Small intestine (tissue), 16 donors: ENCODE measurements at places on chromosomes 5 and 9. TPM values are rescaled to one million over a fixed set of nuclear protein-coding genes. Genes with fewer than 3 reads are reported as not detected.

Gene LRSAM1
- 14.0 TPM for polyA plus RNA-seq

Gene BSPRY
- 14.9 TPM for polyA plus RNA-seq

Gene LOX
- polyA plus RNA-seq = 3.8 TPM

Gene CYLC2
- polyA plus RNA-seq = not detected

Gene UGT3A1
- polyA plus RNA-seq = 1.3 TPM

Gene GNA14
- 0.89 TPM for polyA plus RNA-seq

GRCh38 chr5:96285823-96286222 is 147.2 kb downstream of the PCSK1 start:
- DNase-seq = no peak

GRCh38 chr9:116555556-116556155 is 131.4 kb upstream of the TRIM32 start:
- no peak for DNase-seq

DNA sequence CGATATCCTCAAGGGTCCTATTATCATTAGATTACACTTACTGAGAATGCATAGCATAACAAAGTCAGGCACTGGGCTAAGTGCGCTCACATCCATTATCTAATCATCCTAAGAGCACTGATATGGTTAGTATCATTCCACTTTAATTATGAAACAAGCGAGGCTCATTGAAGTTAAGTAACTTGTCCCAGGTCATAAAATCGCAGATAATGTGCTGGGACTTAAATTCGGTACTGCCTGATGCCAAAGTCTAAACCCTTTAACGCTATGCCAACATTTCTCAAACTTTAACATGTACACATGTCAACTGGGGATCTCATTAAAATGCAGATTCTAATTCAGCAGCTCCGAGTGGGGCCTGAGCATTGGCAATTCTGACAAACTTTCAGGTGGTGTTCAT is 204.7 kb downstream of the PTTG1 start:
- DNase-seq = peak; percentile 59

DNA sequence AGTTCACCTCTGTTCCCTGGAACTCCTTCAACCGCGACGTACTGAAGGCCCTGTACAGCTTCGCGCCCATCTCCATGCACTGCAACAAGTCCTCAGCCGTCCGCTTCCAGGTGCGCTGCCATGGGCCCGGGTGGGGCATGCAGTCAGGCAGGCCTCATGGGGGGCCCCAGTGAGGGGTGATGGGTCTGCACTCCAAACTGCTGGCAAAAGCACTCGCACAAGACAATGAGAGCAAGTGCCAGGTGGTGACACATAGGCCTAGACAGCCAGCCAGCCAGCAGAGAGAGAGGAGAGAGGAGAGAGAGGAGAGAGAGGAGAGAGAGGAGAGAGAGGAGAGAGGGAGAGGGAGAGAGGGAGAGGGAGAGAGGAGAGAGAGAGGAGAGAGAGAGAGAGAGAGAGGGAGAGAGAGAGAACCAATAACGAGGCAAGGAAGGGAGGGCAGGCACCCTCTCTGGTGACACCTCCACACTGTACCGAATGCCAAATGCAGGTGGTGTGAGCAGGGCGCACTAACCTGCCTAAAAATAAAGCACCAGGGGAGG is 21.0 kb downstream of the DBH start:
- no peak for DNase-seq

- peak; percentile 20 for DNase-seq
Observed at GRCh38 chr5:125257057-125257972, 510.9 kb upstream of the ZNF608 start.

GRCh38 chr5:35561396-35561795 is 56.3 kb upstream of the SPEF2 start:
- DNase-seq = no peak

GRCh38 chr5:151764801-151765200 is 6.4 kb upstream of the ATOX1 start:
- DNase-seq = no peak

DNA sequence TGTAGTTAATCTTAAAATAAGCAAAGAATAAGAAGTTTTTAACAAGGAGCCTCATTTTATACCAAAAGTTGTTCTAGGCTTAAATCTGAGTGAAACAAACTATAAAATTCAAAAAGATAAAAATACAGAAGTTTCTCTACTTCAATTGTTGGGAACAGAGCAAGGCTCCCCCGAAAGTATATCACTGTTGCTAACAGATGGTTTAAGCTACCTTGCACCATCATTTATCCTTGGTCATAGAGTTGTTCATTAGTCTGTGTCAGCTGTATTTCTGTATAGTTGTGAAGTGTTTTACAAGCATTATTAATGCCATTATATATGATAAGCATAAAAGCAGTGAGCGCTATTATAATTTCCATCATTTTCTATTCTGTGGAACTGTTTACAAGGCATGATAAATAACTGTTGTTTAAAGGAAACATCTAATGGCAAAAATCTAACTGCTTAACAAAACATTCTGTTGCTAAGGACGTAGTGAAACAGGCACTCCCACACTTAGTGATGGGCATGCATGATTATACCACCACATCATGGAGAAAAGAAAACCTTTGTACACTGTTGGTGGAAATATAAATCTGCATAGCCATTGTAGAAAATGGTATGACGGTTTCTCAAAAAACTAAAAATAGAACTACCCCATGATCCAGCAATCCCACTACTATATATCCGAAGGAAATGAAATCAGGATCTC is 23.3 kb upstream of the ACO1 start:
- no peak for DNase-seq

DNA sequence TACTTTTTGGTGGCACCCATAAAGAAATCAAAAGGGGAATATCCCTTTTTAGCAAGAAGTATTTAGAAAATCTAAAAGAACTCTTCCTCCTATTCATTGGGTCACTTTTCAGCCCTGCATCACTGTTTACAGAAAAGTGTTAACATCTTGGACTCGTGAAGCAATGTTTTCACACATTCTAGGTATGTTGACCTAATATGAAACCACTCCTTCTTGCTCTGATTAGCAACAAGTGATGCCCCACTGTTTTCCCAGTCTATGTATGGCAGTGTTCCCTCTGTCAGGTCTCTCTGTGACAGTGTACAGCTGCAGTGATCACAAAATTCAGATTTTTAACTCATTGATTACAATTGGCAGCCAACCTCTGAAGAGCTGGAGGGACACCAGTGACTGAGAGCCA is 148.2 kb upstream of the SLC12A2 start:
- DNase-seq = no peak

GRCh38 chr5:89300426-89300970 is 417.5 kb upstream of the MEF2C start:
- DNase-seq = no peak

- DNase-seq = no peak
Observed at GRCh38 chr5:112161392-112161748, 257.7 kb downstream of the EPB41L4A start.

DNA sequence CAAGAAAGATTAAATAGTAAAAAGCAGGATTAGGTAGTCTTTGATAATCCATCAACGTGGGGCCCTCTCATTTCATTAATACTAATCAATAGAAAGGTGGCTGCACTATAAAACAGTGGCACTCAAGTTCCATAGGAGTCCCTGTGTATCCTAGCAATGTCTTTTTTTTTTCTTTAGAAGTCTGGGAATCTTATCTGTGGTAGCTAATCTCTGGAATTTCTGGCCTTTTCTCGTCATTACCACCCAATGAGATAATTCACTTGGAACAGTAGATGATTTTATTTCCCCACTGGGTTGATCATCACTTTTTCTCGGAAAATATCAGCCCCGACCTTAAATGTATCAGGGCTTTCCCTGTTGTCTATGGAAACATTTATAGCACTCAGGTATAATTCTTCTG is 86.8 kb upstream of the CDH6 start:
- DNase-seq = no peak

GRCh38 chr5:84433461-84433860 is 48.8 kb upstream of the EDIL3 start:
- DNase-seq = no peak

DNA sequence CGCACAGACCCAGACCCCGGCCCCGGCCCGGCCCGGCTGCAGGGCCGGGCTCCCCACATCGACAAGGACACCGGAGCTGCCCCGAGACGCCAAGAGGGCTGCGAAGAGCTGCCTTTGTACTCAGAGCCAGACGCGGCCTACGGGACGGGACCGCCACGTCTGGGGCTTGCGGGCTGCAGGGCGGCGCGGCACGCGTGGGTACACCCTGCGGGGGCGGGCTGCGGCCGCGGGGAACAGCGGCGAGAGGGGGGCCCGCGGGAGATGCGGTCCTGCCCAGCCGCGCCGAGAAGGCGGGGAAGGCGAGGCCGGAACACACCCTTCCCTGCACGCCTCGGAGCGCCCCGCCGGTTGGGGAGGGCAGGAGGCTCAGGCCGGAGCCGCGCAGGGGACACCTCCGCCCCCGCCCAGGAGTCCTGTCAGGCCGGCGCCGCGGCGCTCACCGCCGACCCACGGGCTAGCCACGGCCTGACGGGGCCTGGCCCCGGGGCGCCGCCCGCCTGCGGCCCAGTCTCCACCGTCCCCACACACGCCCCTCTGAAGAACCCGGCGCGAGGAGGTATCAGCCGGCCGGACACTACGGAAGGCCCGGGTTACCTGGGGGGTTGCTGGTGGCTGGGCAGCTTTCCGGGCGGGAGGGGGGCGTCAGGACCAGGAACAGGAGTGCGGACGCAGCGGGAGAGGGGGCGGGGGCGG is 478 bp downstream of the RAB14 start:
- DNase-seq = peak; percentile 69

DNA sequence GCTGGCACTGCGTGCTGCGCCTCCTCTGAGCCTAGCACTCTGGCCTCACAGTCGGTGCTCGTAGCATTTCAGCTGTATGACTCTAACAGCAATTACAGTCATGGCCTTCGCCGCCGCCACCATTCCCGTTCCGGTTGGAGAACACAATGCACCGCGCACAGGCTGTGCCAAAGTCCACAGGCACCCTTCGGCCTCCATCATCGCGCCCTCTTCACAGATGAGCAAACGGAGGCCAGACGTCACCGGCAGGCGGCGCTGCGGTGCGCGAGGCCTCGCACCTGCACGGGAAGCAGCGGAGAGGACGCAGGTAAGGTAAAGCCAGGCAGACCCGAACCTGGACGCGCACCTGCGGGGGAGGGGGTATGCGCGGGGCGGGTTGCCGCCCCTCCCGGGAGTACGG is 128.9 kb downstream of the BARX1 start:
- peak; percentile 32 for DNase-seq
